ENCODE measurements at places on chromosomes 16 and 17.

DNA sequence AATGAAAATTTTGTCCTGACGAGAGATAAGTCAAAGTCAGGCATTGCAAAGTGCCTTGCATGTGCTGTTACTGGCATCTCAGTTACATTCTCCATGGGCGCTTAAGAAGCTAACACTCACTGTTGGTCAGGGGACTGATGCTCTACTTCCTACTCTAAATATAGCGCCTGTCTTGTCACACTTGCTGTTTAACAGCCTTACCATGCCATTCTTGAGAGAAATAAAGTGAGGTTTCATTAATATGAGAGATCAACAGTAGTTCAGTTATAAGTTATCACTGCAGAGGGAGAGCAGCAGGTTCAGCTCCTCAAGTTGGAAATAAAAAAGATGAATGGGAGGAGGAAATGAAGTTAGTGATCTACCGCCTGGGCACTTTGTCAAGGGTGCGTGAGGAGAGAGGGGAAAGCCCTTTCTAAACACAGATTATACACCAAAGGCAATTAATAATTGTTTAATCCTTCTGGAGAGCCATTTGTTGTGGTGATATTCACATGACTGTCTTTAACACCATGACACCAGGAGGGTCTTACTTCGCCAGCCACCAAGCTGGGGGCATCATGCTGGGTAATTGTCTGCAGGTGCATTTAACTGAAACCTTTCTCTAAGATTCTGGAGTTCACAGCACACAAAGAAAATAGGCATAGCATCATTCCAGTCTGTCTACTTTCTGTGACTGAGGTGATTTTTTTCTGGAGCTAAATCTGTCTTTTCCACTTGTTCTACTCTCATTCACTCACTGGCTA, 568.7 kb upstream of the HSBP1 start:
- no peak for DNase-seq

DNA sequence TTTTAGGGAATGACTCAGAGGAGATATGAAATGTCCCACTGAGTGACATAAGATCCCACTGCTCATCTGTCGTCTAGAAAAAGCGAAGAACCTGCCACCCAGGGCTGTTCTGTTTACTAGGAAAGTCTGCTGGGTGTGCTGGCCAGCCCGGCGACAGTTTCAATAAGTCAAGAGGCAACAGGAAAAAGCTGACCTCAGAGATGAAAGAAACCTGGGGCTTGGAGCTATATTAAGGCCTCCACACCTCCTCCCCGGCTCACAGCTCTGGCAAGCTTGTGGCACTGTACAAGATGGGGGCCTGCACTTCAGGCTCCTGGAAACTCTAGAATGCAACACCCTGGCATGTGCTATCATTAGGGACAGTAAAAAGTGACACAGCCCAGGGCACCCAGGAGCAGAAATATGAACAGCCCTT, 10.6 kb downstream of the ZFHX3 start:
- DNase-seq = no peak

GRCh38 chr17:31425282-31426040, 34.0 kb downstream of the RAB11FIP4 start:
- peak; percentile 65 for DNase-seq

DNA sequence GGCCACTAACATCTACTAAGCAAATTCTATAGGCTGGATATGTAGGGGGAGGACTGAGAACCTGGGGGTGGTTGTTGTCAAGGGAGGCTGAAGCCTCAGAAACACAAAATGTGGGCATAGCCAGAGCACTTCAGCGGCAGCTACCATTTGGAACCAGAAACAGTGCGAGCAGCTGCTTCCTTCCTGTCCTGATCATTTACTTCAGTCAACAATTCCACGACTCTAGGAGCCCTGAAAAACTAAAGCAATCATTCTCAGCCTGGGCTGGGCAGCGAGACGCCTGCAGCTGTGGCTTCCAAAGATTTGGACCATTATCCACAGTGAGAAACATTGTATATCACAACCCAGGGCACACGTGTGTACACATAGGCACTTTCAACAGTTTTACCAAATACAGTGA, 93.9 kb upstream of the WSCD1 start:
- DNase-seq = no peak

DNA sequence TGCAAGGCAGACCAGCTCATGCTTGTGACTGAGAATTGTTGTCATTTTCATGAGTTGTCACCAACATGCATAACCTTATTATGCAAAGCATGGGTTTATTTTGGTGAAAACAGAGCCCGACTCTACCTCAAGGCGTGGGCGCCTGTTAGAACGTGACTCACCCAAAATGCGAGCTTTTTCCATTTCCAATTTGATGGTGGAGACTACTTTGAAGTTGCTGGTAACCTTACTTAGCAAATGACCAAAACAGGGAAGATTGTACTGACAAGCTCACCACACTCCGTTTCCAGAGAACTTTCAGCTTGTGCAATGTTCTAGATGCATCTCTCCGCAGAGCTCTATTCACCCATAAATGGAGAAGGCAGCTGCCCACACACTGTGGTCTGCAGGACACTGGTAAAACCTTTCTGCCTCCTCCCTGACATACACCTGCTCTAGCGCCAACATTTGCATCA, 284.5 kb downstream of the MAF start:
- DNase-seq = no peak

GRCh38 chr17:59327121-59327980, 4.1 kb upstream of the YPEL2 start:
- DNase-seq = no peak

DNA sequence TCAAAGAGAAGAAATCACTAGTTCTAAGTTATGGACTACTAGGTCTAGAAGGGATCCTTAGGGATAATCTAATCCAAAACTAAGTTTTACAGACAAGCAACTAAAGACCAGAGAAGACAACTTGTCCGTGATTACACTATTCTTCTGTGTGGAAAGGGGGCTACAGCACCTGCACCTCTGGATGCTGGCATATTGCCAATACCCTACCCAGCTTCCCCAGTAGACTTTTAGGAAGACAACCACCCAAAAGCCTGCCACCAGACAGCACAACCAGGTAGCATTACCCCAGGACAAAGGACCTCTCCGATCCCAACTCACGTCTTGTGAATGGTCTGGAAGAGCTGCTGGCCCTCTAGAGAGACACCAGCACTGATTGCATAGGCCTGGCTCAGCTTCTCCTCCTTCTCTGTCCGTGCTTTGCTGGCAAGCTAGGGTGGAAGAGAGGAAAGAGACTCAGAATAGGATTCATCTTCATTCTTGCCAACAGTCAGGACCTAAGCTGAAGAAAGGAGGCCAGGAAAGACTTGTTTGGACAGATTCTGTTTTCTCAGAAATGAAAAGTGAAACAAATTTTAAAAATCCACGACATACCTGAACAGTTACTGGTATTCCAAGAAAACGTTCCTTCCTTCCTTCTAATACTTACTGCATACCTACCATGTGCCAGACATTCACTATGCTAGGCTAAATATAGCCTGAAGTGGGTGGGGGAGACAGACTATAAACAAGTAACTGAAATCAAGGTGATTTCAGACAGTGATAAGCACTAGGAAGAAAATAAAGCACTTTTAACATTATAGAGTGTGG, 25.3 kb upstream of the TMEM101 start:
- no peak for DNase-seq
